ENCODE measurements at places on chromosomes 4 and X. TPM values are rescaled to one million over a fixed set of nuclear protein-coding genes. Genes with fewer than 3 reads are reported as not detected.

Gene PAGE1
- not detected for total RNA-seq

- DNase-seq = no peak
Observed at GRCh38 chr4:38499101-38499500, 164.9 kb upstream of the KLF3 start.

DNA sequence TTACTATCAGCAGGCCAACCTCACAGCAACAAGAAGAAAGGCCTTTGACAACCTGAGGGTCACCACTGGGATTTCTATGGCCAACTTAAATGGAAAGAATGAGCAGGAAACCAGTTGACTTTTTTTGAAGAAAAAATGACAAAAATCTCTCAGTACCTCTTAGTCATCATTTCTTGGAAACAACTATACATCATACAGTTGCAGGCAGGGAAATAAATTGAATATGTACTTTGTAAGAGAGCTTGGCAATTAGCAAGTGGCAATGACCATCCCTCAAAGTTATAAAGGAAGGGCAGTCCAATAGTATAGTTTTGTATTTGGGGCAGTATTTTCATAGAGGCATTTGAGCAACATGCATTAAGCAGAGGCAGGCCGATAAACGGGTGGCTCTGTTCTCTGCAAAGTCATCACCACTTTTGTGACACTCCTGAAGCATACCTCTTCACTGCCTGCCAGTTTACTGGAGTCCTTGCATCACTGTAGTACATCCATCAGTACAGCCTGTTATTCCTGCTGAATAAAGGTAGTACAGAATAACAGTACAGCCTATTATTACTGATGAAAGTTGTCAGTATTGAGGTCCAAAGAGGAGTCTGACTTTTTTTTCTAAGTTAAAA lies 83.3 kb upstream of the AMELX start:
- DNase-seq = no peak

GRCh38 chr4:183348706-183349659 lies 26.8 kb upstream of the CLDN24 start:
- no peak for DNase-seq

Gene CRMP1
- total RNA-seq = 2.9 TPM
